ENCODE measurements at places on chromosomes 1 and 21.

DNA sequence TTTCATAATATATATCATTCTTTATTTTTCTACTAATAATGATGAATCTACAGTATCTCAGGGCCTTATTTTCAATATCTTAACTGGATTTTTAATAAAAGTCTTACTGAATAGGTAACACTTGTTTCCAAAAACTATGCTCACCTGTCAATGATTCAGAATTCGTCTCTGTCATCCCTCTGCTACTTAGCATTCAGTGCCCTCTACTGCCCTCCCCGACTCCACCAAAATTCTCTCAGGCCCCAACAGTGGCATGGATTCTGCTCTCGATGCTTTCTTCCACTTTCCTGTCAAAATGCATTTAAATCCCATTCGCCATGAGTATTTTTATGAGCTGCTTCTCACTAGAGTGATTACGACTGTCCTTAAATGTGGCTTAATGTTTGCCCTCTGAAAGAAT lies 10.5 kb upstream of the BACH1 start:
- DNase-seq = no peak

GRCh38 chr1:200838676-200839445 lies 33.9 kb upstream of the GPR25 start:
- no peak for DNase-seq

GRCh38 chr1:7781923-7782495 lies 2.1 kb upstream of the PER3 start:
- no peak for DNase-seq

DNA sequence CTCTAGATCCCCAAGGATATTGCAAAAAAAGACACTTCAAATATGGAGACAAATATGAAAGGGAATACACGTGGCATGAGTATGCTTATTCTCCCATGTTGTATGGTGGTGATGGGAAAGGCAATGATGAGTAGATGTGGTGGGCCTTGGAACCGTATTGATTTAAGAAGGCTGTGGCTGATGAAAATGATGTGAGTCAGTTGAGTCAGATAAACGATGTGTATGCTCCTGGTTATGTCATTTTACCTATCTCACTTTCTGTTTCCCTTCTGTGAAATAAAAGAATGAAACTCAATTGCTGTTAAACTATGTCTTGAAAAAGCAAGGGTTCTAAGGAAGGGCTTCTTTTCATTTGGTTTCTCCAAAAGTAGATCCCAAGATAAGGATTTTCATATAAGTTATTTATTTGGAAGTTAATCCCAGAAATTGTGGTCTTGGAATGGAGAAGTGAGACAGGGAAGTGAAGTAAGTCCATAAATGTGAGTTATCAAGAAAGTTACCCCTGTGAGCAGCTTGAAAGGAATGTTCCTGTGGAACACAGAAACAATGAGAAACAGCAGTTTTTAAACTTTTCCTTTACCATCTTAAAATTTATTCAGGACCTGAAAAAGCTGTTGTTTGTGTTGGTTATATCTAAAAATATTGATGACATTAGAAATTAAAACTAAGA lies 292.0 kb downstream of the DUSP10 start:
- no peak for DNase-seq

DNA sequence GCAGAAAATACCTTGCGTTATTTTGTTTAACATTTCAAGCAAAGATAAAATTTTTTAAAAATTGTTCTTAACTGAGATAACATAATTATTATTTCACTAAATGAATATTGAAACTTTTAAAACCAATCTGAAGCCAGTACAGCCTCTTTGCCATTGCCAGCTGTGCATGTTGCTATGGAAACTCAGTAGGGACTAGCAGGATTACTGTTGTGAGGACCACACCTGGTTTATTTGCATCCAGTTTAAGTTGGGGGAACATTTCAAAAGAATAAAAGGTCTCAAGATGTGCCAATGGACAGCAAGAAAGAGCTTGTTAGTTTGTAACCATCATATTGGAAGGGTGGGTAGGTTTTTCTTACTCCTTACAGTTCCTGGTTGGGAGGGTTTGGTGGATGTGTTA lies 80.7 kb downstream of the POU2F1 start:
- DNase-seq = no peak

- DNase-seq = no peak
Observed at GRCh38 chr1:226616636-226617035, 68.1 kb downstream of the STUM start.

GRCh38 chr1:243213045-243213787 lies 41.9 kb downstream of the CEP170 start:
- DNase-seq = no peak

GRCh38 chr1:30469426-30469825 lies 254.0 kb downstream of the MATN1 start:
- no peak for DNase-seq

DNA sequence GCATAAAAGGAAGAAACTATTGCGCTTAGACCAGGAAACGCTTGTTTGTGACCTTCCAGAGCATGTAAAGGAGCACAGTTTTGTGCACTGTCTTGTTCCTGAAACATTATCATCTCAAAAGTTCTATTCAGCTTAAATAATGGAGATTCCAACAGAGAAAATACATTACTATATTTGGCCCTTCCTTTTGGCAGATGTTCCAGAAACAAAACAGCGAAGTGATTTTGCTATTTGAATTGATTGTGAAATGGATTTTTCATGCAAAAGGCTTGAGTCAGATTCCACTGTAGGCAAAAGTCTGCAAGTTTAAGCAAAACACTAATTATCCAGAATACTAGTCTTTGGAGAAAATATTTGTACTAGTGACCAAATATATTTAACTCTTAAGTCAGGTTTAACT lies 80.3 kb upstream of the PTBP2 start:
- DNase-seq = no peak

DNA sequence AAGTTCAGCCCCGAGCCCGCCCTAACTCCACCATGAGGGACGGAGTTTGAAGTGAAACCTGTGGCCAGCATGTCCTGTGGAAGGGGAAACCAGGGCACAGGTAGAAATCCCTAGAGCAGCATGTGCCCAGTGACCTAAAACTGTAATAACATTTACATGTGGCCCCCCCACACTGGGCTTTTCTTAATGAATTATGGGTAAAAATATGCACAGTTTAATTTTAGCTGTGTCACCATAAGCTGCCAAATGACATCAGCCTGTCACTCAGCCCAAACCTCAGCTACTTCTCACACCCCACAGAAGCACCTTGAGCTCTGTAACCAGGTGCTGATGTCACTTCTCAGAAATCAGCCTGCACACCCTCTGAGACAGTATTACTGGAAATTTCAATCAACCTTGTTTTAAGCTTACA lies 50.0 kb upstream of the SLC19A1 start:
- no peak for DNase-seq

DNA sequence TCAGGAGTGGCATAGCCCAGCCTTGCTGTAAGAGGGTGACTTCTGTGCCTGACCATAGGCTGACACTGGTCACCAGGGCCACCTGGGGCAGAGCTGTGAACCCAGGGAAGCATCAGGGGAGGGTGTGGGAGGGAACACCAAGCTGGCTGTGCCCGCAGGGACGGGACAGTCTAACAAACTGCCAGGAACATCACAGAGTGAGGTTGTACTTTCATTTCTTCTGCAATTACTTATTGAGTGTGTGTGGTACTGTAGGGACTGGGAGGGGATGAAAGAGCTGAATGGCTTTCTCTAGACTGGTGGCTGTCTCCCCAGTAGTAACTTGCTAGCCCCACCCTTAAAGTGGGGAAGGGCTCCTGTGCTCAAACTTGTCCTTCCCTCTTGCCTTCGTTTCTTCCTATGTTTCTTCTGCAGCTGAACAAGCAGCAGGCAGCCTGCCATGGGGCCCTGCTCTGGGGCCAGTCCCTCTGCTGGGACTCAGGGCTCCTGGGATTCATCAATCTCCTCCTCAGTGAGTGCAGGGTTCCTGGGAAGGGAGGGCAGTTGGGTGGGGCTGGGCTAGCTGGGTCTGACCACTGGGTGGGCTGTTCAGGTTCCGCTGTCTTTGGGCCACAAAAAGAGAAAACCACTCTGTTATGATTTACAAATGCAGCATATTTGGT lies 39.7 kb upstream of the ETV3 start:
- DNase-seq = no peak

All from NCI-H187 treated with DMSO at 0.1 percent for 48 hours (cell line).